ENCODE measurements at places on chromosomes 1 and 21.

GRCh38 chr1:55087439-55087838, 48.1 kb downstream of the PCSK9 start:
- no peak for DNase-seq

DNA sequence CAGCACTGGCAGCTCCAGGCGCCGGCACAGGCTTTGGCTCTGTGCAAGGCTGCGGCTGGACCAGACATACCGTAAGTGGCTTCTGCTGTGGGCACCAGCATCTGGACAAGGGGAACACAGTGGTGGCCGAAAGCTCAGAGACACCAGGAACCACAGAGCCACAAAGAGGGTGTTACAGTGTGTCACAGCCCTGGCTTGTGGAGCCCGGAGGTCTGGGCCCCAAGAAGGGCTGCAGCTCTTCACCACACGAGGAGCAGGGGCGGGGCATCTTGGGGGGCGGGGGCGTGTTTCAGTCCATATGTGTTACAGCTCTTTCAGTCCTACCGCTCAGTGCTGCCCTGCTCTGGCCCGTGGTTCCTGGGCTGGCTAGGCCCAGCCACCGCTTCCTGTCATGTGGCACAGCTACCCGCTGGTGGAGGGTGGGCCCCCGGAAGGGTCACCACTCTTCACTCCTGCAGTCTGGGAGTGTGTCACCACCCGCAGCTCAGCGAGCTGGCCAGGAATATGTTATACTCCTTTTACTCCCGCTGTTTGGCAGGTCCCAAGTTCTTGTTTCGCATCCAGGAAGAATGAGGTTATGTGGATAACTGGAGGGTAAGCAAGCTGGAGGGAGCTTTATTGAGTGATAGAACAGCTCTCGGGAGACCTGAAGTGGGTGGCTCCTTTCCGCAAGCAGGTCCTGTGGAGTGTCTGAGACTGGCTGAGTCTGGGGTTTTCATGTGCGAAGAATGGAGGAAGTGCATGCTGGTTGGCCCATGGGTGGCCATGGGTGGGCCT, 3.3 kb upstream of the LSM10 start:
- DNase-seq = peak; percentile 90

- DNase-seq = no peak
Measured at GRCh38 chr1:19204446-19205266, 5.4 kb downstream of the UBR4 start.

DNA sequence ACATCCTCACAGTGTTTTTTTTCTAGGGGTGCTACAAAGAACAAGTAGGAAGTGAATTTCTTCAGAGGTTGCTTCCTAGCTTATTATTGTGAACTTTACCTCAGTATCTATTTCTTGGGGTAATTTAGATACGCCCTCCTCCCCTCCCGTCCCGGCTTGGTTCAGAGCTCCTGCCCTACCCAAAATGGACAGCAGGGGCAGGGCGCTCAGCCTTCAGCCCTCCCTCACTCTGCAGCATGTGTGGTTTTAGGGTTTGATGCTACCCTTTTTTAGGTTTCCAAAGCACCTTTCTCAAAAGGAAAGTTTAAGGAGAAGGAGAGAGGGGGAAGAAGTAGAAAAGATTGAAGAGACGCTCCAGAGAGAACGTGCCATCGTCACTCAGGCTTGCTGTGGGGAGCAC, 16.9 kb upstream of the POGK start:
- DNase-seq = no peak

DNA sequence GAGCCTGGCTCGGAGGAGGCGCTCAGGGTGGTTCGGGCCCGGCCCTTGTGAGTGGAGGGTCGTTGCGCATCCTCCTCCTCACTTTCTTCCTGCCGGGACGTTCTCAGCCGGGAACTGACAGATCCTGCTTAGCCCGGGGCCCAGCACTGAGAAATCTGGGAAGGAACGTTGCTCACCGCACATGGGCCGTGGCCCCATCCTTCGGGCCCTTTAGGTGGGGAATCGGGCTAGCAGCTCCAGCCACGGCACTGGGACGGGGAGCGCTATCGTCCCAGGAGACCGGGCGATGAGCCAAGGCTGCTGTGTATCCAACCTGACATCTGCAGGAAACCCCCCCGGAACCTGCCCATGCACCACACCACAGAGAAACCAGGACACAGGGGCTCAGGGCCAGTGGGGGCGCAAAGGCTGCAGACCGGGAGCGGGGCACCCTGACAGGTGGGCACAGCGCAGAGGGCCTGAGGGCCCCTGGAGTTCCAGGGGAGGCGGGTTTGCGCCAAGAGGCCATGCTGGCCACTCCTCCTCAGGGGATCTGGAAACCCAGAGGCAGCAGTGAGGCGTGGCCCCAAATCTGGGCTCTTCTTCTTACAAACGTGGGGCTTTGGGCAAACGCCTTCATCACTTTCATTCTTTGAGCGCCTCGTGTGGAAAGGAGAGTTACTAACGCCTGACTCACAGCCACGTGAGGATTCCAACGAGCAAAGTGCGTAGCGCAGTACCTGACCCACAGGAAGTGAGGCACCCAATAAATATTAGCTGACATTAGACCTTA, at the start of gene SH2D5:
SH2D5 (minus strand) TSS at position 116 of the 772 bp plus-strand sequence. CDS start 4,659 bp downstream, outside the sequence.
- DNase-seq = peak; percentile 93

- DNase-seq = no peak
Measured at GRCh38 chr1:192147696-192148095, 10.6 kb upstream of the RGS18 start.

Data from GM04504 (cell line).